ENCODE measurements at places on chromosomes 7 and 10.

DNA sequence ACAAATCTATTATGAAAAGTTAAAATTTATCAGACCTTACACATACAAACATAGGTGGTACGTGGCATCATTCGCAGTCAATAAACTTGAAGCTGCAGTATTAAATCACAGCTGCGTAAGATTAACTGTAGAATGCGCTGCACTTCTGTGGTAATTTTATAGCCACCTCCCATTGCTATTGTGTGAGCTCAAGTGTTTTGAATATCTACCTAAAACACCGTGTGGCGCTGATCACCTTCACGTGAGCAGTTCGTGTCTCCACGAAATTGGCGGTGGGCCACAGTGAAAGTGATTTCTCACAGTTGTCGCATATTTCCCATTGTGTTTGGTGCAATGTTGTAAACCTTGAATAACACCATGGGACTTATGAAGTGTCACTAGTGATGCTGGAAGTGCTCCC, 102.8 kb downstream of the PLPP4 start:
- no peak for DNase-seq

DNA sequence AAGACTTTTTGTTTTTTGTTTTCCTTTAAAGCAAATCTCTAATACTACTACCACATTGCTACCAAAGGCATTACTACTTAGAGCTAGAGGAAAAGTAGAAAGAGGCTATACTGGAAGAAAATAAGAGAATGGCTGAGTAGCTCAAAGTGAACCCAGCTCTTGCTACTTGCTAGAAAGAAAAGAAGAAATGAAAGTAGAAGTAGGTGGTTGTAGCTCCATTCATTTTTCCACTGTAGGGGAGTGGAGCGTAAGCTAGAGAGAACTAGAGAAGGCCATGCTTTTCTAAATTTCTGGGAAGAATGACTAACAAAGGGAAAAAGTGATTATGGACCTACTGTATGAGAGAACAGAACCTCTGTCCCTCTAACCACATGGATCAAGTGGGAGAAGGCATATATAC, 184.4 kb downstream of the PON1 start:
- no peak for DNase-seq

DNA sequence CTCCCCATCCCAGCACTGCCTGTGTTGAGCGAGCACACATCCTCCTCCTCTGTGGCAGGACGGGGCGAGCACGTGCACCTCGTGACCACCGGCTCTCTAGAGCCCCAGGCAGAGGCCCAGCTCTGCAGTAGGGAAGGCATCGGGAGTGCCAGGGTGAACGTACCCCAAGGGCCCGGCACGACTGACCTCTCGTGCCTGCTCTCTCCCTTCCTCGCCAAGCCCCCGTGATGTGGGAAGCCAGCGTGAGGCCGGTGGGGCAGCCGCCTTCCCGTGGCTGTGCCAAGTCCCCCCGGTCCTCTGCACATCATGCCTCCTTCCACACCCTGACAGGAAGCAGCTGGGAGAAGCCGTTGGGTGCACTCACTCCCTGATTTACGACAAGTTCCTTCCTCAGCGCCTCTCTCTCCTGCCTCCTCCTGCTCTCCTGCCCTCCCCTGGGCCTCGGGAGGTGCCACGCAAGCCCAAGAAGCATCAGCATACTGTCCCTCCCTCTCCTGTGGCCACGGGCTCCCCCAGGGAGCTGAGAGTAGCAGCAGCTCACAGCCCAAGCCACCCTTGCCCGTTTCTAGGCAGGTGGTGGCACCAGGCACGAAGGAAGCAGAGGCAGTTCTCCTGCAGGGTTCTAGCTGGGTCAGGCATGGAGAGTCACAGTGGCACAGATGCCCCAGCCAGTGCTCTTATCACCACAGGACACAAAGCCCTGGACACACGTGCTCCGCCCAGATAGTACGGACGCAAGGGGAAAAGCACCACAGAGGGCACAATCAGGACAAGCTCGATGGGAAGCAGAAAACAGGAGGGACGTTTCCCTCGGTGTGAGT, 47.0 kb downstream of the AMZ1 start:
- no peak for DNase-seq

GRCh38 chr7:102326157-102326889, 29.9 kb downstream of the SPDYE6 start:
- DNase-seq = no peak

DNA sequence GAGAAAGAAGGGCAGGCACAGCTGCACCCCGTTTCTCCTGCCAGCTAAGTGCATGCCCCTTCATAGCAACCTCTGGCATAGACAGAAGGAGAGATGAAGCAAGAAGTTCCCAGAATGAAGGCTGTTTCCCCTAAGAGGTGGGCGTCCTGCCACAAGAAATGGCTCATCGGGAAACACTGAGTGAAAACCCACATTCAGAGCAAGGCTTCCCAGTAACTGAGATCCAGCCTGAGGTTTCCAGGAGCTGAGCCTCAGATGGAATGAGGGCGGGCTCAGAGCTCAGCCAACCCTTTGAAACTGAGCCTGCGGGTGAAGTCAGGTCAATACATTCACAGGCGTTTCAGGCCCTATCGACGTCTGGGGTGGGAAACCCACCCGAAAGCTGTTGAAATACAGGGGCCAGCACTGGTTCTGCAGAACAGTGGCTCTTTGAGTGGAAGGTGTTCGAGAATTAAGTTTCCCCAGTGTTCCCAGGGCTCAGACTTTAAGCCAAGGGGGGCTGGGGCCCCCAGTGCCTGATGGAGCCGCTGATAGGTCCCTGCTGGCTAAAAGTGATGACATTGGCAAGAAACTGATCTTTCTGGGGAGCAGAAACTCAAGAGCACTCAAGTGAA, 510.2 kb downstream of the RPS24 start:
- DNase-seq = no peak

GRCh38 chr7:157009170-157009777, 1.2 kb downstream of the MNX1 start:
- DNase-seq = no peak

DNA sequence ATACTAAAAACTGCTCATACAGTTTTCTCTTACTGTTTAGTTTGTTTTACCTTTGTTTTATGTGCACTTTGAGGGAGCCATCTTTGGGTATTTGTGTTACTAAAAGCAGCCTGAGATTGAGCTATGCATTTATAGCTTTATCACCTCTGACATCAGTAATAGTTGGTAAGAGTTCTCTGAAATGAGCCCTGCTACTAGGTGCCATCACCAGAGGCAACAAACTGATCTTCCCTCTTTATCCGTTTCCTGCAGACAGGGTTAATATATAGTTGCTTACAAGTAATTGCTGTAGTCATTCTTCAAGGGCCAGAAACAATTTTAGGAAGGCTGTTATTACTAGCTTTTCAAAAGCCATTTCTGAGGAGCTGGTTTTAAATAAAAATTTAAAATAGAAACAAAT, 49.1 kb downstream of the KIF20B start:
- DNase-seq = no peak

- DNase-seq = no peak
These were observed 32.8 kb upstream of the RHEB start for GRCh38 chr7:151552352-151553028.

- DNase-seq = no peak
These were observed 112.4 kb upstream of the YAE1 start for GRCh38 chr7:39453743-39454355.

DNA sequence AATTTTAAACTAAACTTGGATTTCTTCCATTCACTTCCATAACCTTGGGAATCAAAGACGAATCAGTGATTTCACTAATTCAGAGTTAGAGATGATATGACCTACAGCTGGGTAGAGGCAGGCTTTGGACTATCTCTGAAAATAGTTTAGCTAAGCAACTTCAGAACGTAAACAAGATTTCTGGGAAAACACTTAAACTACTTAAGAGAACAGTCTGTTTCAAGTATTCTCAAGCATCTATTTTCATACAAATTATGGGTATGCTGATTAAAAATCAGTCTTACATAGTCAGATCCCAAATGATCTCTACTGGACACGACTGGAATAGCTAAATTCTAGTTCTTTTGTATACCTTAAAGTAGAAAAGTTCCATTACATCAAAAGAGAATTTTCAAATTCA, 179.9 kb downstream of the PLCE1 start:
- no peak for DNase-seq

DNA sequence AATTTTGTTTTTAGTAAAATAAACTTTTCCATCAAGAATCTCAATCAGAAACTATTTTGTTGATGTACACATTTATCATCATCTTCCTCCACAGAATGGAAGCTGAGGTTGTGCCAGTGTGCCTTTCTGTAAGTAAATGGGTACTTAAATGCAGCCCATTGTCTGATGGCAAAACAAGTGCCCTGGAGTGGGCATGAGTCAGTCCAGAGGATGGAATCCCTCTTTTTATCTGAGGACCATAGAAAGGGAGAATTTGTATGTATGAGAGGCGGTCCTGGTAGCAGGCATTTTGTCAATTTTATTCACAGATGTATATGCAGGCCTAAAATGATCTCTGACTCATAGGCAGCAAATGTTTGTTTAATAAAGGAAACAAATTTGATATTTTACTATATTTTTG, 102.1 kb upstream of the MAGI2 start:
- no peak for DNase-seq

- DNase-seq = no peak
These were observed 20.9 kb upstream of the BTBD16 start for GRCh38 chr10:122249991-122250750.

- DNase-seq = no peak
These were observed 58.4 kb downstream of the ZNF22 start for GRCh38 chr10:45058992-45059561.

DNA sequence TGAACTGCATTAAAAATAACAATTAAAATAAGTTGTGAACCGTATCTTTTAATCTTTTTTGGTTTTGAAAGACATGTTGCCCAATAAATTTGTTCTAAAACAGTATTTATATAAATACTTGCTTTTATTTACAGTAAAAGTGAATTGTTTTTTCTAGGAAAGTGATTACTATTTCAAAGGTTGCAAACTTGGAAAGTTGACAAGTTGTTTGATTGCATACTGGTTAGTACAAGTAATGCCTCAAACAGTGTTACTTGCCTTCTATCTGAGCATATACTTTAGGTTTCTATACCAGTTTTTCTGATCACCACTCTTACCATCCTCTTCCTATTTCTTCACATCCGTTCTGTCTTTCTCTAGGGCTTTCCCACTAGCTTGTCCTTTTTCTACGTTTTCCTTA, 212.6 kb downstream of the FOXP2 start:
- no peak for DNase-seq

DNA sequence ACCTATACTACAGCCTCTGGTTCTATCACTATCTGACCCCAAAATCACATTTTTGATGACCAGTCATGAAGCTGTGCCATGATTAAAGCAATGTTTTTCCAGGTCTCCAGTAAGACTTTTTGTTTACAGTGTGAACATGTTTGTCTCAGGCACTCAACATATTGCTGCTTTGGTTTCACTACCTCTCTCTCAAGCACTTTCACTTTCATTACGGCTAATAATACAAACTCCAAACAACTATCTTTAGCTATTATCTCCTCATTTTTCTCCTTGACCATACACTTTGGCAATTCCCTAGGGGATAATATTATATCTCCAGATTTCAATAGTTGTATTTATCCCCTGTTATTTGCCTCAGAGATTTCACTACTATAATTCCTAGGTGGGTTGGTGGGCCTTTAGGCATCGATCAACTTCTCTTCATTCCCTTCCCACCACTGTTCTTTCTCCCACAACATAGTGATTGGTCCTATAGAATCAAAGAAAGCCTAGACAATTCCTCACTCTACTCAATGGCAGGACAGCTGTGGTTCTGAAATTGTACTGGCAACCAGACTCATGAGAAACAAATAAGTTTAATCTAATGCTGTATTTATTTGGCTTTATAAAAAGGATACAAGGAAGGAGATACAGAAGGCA, 261.4 kb upstream of the ZWINT start:
- no peak for DNase-seq

GRCh38 chr10:44948642-44949041, 11.0 kb upstream of the RASSF4 start:
- no peak for DNase-seq
